HEK293T (cell line): ENCODE measurements at places on chromosomes 5 and 9.

DNA sequence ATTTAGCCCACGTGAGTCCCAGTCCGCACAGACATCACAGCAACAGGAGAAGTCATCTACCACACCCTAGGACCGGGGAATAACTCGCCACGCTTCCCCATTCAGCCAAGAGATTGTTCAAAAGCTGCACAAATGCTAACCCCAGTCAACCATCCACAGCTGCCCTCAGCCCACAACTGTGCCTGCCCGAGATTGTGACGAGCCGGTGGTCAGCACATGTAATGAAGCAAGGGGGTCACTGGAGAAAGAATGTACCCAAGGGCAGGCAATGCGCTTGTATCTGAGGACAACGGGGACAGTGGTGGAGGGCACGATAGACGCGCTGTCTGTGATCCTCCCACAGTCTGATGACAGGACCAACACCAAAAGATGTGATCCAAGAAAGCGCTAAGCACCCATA, 67.8 kb downstream of the COL23A1 start:
- no peak for DNase-seq

DNA sequence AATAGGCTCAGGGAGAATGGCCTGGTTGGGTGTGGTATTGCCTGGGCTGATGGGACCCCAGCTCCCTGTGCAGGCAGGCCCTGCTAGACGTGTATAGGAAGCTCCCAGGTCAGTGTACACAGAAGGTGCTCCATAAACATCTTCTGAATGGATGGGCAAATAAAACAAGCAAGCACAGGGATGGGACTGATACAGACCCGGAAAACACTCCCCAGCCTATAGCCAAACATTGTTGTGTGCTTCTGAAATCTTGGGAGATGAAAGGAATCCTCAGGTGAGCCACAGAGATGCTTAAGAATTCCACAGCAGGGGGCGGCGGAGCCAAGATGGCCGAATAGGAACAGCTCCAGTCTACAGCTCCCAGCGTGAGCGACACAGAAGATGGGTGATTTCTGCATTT, 151.8 kb downstream of the ENTREP1 start:
- DNase-seq = no peak

DNA sequence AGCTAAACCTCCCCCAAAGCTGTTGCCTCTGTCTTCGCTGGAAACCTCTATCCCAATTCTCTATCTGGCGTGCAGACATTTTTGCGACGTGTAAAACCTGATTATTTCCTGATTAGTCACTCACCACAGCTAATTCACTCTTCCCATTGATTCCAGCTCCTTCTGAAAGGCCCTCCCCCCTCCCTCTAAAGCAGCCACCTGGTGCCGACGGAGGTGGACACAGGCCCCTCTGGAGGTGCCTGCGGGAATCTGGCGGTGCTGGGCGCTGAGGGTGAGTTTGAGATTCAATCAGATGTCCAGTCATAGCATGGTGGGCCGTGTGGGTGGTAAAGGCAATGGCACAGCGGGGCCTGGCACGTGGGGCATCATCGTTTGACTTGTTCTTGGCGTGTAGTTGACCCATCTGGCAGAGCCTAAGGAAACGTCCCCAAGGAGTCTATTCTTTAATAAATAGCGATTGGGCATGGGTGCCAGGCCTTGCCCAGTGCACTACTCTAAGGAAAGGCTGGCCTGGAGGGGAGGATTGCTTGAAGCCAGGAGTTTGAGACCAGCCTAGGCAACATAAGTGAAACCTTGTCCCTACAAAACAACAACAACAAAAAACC, 271.1 kb upstream of the MVB12B start:
- no peak for DNase-seq

DNA sequence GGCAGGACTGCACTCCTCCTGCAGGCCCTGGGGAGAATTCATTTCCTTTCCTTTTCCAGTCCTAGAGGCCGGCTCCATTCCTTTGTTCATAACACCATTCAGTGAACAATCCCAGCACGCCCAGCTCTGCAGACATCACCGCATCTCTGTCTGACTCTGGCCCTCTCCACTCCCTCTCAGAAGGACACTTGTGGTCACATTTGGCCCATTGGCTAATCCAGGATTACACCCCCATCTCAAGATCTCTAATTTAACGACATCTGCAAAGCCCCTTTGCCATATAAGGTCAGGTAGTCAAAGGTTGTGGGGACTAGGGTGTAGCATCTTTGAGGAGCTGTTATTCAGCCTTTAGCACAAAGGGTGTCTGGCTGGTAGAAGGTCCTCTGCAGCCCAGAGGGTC, 185.0 kb upstream of the DAP start:
- no peak for DNase-seq

DNA sequence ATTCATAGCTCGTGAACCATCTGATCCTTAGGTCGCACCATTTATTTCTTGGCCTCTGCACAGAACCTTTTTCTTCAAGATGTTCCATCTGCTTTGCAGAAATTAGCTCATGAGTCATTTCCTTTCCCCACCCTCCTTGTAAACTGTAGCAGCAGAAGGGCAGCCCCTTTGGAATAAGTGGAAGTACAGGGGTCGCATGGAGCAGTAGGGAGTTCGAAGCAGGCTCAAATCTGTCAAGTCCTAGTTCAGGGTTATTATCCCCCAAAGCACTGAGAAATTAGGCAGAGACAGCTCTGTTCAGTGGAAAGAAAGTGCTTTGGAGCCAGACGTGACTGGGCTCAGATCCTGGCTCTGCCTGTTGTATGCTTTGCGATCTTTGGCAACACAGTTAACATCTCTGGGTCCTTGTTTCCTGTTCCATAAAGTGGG, 84.2 kb downstream of the SGCD start:
- DNase-seq = no peak

- no peak for DNase-seq
Measured at GRCh38 chr9:115148721-115149120, 30.8 kb upstream of the TNC start.

DNA sequence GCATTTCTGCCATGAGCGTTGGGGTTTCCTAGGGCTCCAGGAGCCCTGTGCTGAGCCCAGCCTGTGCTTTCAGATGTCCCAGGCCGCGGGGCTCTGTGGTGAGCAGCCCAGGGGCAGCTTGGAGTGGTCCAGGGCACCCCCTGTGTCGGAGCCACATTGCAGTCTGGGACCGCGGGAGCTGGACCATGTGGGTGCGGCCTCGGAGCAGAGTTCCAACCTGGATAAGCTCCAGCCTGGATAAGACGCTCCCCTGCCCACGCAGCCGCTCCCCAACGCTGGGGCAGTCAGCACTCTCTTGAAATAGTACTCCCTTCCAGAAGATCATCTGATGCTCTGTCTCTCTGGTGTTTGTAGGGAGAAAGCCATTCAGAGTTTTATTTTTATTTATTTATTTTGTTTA, 111.1 kb downstream of the WNK2 start:
- peak; percentile 6 for DNase-seq

GRCh38 chr5:33244441-33245150, 196.2 kb upstream of the TARS1 start:
- DNase-seq = no peak

GRCh38 chr5:56247592-56247991, 14.5 kb upstream of the ANKRD55 start:
- DNase-seq = no peak

DNA sequence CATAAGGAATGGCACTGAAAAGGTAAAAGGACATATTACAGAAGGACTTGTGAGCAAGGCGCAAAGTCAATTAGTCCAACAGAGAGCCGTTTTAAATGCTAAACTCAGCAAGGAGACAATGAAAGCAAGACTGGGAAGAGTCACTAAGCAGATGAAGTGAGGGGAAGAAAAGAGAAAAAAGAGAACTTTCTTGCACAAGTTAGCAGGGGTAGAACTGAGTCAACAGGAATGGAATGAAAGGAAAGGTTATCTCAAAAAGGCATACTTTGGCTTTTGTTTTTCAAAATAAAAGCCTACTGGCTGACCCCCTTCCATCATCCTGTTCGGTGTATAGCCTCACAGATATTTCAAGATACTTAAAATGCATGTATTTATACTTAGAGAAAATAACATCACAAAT, 75.0 kb downstream of the NR6A1 start:
- no peak for DNase-seq

DNA sequence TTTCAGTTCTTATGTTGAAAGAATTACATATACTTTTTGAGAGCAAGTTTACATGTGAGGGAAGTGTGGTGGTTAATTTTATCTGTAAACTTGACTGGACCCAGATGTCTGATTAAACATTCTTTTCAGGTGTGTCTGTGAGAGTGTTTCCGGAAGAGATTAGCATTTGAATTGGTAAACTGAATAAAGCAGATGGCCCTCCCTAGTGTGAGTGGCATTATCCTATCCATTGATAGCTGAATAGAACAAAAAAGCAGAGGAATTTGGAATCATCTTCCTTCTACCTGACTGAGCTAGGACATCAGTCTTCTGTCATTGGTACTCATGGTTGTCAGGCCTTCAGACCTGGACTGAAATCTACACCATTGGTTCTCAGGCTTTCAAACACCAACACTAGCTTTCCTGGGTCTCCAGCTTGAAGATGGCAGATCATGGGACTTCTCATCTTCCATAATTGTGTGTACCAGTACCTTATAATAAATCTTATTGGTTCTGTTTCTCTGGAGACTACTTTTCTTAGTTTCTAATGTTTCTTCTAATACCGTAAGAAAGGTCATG, 36.6 kb downstream of the NREP start:
- DNase-seq = no peak

- no peak for DNase-seq
Measured at GRCh38 chr9:83322438-83322837, 215.8 kb downstream of the FRMD3 start.

DNA sequence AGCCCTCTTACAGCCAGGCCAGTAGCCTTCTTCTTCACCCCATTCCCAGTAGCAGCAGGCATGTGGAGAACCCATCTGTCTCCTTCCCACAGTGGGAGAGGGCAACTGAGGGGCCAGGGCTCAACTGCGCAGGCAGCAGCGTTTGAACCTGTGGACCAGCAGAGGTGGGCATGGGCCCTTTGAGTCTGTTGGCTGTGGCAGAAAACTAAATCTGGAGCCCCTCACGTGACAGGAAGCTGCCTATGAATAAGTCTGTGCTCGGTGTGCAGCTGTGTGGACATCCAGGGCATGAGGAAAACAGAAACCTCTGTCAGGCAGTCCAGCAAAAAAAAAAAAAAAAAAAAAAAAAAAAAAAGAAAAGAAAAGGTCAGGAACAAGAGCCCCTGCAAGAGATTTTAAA, 189.2 kb upstream of the NR3C1 start:
- no peak for DNase-seq

- no peak for DNase-seq
Measured at GRCh38 chr5:57313716-57314115, 139.9 kb downstream of the GPBP1 start.

GRCh38 chr9:127214421-127215267, 49.9 kb upstream of the GARNL3 start:
- DNase-seq = peak; percentile 73

- no peak for DNase-seq
Measured at GRCh38 chr9:113622600-113623400, 159.3 kb downstream of the RGS3 start.

DNA sequence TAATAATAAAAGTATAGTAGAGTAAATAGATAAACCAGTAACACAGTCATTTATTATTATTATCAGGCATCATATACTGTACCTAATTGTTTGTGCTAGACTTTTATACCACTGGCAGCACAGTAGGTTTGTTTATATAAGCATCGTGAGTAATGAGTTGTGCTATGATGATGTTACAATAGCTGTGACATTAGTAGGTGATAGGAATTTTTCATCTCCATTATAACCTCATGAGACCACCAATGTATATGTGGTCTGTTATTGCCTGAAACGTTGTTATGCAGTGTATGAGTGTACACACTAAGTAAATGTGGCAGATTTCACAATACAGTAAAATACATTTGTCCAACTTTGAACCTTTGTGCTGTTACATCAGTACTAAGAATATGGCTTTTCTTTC, 72.7 kb upstream of the SPATA31D4 start:
- no peak for DNase-seq

GRCh38 chr5:132293066-132293991, 865 bp upstream of the SLC22A4 start:
- peak; percentile 76 for DNase-seq

- DNase-seq = no peak
Measured at GRCh38 chr5:139756971-139757370, 38.6 kb upstream of the PSD2 start.

DNA sequence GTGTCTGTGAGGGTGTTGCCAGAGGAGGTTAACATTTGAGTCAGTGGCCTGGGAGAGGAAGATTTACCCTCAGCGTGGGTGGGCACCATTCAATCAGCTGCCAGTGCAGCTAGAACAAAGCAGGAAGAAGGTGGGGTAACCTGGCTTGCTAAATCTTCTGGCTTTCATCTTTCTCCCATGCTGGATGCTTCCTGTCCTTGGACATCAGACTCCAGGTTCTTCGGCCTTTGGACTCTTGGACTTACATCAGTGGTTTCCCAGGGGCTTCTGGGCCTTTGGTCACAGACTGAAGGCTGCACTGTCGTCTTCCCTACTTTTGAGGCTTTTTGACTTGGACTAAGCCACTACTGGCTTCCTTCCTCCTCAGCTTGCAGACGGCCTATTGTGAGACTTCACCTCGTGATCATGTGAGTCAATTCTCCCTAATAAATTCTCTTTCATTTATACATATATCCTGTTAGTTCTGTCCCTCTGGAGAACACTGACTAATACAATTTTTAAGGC, 38.1 kb downstream of the PBX3 start:
- DNase-seq = no peak

- no peak for DNase-seq
Measured at GRCh38 chr9:132945186-132946130, 1.0 kb upstream of the TSC1 start.

DNA sequence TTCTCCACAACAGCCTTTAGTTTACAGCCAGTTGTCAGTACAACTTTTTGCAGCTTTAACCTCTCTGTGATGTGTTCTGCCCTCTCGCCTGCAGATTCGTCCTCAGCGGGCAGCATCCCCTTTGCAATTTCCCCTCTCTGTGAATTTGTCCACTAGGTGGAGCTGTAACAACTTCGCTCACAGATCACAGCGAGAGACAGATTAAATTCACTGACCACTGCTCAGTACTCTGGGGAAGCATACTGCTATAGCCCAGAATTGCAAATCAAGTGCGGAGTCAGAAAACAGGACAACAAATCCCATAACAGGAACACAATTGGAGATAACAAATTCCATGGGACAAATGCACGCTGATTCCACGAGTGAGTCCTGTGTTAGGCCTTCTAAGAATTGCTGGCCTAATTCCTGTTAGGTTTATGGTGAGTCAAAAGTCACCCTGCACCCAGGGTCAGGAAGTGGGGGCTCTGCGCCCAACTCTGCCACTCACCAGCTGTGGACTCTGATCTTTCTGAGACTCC, 2124.9 kb downstream of the MAT2B start:
- peak; percentile 61 for DNase-seq

GRCh38 chr9:79551586-79551985, 20.2 kb upstream of the TLE4 start:
- DNase-seq = no peak

DNA sequence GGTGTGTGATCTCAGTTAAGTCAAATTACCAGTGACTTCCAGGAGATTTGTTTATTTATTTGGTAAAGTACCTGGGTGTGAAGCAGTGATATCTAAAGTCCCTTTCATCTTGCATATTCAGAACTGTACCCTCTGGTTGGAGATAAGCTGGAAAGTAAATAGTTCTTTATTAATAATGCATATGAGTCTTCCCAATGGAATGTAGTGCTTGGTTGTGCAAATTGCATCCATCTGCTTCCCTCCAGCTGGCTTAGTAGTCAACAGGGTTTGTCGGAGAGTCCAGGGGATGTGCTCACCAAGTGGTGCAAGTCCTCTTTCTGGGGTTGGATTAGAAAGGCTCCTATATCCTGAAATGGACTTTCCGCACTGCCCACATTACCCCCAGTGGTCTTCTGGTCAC, 42.0 kb downstream of the TRPM3 start:
- no peak for DNase-seq
